Thyroid gland (tissue), 4 donors: ENCODE measurements at places on chromosomes 12 and 14. TPM values are rescaled to one million over a fixed set of nuclear protein-coding genes. Genes with fewer than 3 reads are reported as not detected.

HOXC4 gene
- not detected for total RNA-seq

AKAP5 gene
- total RNA-seq: 1.3 TPM

P2RX2 gene
- total RNA-seq: not detected

KCNC2 gene
- not detected for total RNA-seq

CCDC196 gene
- total RNA-seq: not detected

ISCU gene
- 229 TPM for total RNA-seq

KIF21A gene
- total RNA-seq: 17.5 TPM

- DNase-seq: no peak
Observed at GRCh38 chr14:105664691-105665090, 138.3 kb downstream of the TMEM121 start.

DNA sequence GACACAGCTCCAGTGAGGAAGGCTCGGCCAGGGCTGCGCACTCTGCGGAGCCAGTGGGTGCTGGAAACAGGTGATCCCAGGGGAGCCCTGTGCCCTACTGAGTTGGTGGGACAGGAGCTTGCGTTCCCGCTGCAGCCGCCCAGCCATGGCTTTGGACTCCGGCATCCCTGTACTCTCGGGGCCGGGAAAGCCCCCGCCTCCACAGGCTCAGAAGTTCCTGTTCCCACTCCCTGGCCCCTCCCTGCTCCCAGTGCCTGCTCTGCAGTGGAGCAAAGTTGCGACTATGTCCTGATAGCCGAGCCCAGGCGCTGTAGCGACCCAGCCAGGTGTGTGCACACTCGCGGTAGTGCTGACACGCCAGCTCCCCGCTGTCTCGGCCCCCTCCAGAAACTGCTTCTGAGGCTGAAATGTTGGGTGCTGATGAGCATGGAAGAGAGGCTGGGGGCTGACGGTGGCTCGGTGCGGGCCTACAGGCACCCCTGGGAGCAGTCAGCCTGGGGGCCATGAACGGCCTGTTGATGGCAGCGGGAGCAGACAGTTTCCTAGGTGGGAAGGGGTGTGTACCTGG, 344.6 kb upstream of the MGAT4C start:
- DNase-seq: peak; percentile 1

GRCh38 chr12:57743769-57744168, 1.1 kb upstream of the TSPAN31 start:
- DNase-seq: no peak

- peak; percentile 9 for DNase-seq
Observed at GRCh38 chr14:21498540-21499526, 12.3 kb downstream of the METTL3 start.

DNA sequence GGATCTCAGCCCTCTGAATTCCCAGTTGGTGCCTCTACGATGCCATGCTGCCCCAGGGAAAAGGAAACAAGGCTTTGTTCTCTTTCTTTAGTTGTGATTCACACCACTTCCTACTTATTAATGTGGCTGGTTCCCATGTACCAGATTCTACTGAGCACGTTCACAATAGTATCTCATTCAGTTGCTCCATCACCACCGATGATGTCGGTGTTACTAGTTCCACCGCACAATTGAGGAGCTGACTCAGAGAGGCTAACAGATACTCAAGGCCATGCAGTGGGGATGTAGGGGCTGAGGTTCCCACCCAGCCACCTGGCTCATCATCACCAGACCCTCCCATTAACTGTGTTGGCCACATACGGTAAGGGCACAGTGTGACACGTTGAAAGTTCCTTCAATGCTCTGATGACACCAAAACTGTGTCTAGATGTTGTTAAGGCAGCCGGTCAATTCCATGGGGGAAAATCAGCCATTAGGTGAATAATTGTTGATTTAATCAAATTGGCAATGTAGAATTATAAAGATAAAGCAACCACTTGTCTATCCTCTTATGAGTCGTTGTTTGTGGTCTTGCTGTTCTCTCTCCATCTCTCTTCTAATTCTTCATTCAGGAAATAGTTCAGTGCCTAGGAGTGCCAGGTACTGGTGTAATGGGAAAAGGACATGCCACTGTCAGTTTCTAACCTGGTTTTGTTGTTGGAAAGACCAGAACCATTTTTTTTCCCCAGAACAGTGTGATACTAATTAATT, 244.2 kb upstream of the CRY1 start:
- no peak for DNase-seq

DNA sequence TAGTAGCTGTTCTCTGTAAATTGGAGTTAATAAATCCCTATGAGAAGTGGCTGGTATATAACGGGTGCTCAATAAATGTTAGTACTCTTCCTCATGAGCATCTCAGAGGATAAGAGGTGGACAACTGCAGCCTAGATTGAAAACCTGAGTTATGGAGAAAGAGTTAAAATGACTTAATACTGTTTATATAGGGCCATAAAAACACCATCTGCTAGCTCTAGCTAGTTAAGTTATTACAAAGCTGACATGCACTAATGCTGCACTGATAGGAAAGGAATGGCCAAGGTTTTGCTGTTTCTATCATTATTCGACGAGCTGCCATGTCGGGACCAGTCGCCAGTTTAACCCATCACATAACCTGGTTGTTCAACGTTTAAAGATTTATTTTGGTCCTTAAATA, 72.0 kb upstream of the SEL1L start:
- DNase-seq: no peak

DNA sequence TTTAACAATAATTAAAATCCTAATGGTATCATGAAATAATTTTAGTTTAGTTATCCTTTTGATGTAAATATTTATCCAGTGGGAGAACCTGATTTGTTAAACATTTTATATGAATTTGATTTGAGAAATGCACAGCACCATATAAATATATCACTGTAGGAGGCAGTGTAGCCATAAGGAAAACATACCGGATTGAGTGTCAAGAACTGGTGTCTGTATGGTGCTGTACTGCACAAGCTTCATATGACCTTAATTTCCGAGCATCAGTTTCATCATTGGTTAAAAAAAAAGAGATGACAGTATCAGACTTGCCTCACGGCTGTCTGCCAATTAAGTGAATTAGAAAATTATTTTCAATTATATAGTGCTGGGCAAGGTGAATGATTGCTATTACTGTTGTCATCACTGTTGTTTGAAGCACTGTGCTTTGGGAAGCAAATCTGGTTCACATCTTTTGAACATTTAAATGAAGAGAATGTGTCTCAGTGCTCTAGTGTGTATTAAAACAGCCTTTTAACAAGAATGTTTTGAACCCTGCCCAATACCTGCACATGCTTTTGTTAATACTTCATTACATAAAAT, 72.1 kb downstream of the TMTC2 start:
- no peak for DNase-seq

GRCh38 chr14:68925373-68925772, 53.7 kb downstream of the ACTN1 start:
- no peak for DNase-seq

DNA sequence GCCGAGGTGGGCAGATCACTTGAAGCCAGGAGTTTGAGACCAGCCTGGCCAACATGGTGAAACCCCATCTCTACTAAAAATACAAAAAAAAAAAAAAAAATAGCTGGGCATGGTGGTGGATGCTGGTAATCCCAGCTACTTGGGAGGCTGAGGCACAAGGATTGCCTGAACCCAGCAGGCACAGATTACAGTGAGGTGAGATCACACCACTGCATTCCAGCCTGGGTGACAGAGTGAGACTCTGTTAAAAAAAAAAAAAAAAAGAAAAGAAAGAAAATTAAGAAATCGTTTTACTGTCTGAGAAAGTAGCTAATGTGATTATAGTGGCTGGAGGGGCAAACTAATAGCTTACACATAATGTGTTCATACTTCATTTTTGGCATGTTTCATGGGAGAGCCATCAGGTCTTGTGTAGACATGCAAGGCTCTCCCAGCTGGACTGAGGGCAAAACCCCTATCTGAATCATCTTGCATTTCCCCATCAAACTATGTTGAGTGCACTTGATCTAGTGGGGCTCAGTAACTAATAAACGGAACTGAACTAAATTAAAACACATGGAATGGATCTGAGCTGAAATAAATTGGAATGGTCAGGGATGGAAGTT, 16.2 kb downstream of the KIF21A start:
- DNase-seq: no peak

GRCh38 chr12:127809275-127809674, 457.7 kb upstream of the TMEM132C start:
- DNase-seq: peak; percentile 9

DNA sequence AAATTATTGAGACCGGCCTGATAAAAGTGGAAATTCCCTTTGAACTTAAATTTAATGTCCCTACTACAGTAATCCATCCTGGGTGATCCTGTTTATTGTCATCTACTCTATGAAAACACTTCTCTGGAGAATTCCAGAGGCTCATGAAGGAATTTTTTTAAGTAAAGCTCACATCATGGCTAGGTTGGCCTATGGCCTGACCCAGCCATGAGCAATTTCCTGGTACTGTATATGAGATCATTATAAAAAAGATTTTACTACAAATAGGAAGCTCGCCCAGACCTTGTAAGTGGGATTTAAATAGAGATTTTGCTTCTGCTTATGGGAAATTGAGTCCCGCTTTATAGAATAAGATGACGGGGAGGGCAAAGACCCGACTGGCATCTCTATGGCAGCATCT, 215.5 kb downstream of the DPF3 start:
- DNase-seq: no peak

DNA sequence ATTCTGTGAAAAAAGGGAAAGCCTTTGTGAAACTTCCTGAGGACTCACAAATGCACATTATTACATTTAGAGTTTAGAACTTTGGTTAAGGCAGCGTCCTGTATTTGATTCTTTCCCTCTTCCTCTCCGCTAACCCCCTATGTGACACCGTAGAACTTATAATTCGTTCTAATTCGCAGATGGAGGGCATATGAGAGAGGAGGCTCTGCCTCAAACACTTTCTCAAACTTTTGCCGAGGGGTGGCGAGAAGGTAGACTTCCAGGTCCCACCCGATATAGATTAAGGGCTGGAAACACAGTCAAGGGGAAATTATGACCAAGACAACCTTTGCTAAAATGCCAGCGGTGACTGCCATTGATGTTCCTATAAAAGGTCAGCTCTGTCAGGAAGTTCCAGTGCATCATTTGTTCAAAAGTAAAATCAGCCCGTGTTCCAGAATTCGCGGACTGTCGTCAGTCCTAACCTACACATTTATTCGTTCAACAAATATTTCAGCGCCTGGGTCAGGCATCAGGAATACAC, 904 bp upstream of the PAPOLA start:
- no peak for DNase-seq

- DNase-seq: no peak
Observed at GRCh38 chr14:104252256-104253215, 114.1 kb downstream of the KIF26A start.

DNA sequence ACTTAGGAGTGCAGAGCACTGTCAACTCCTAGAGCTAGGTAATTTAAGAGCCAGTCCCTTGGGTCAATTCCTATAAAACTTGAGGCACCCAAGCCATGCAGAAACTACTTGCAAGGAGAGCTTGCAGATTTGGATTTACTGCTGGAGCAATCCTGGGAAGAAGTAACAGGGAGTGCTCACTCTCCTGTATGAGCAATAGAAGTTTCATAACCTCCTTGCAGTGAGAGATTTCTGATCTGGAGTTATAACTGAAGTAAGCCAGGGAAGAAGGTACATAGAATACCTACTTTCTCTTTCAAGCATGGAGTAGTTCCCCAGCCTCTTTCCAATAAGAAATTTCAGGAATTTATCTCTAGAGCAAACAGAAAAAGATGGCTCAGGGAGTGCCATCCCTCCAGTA, 650.1 kb upstream of the USP15 start:
- no peak for DNase-seq

DNA sequence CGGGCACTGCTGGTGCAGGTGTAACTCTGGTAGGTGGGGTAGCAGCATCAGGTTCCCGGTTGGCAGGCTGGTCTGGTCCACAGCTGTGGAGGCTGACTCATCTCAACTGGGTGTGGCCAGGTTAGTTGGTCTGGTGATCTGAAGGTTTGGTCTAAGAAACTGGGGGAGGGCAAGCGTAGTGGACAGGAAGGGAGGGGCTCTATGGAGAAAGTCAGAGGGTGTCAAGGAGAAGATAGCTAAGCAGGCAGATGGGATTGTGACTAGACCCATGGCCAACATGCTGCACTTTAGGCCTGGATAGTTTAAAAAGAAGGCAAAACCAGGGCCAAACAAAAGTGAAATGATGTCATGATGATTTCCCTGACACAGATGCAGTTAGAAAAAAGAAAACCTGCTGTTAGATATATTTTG, 7.9 kb downstream of the TRIM9 start:
- no peak for DNase-seq

DNA sequence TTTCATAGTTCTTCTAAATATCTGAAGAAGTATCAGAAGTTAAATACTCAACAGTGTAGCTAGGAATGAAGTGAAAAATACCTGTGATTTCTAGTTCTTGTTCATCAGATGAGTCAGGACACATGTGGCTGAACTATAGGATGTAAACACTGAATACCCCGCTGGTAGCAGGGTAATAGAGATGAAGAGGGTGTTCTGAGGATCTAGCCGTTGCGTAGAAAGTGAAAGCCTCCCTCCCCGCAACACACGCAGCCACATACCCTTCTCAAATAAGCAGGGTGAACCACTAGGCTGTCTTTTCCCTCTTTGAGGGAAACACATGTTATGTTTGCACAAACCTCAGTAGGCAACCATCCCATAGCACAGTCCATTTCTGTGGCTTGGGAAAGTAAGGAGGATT, 16.4 kb upstream of the RNASE12 start:
- DNase-seq: no peak

- no peak for DNase-seq
Observed at GRCh38 chr14:94748667-94749347, 21.1 kb downstream of the GSC start.
